ENCODE measurements at places on chromosomes 13 and 19. TPM values are rescaled to one million over a fixed set of nuclear protein-coding genes. Genes with fewer than 3 reads are reported as not detected.

Gene GPR18
- polyA plus RNA-seq, result 0.23 TPM

Gene VSTM2B
- polyA plus RNA-seq, result not detected

Gene NLRP4
- polyA plus RNA-seq, result not detected

Gene ECSIT
- 41.8 TPM for polyA plus RNA-seq

Gene MYO1F
- polyA plus RNA-seq, result 12.0 TPM

Gene PSG1
- 0.07 TPM for polyA plus RNA-seq

Gene NOVA2
- 3.6 TPM for polyA plus RNA-seq

Gene SHD
- 1.3 TPM for polyA plus RNA-seq

Gene TMEM145
- polyA plus RNA-seq, result 1.1 TPM

Gene COL4A1
- polyA plus RNA-seq, result 569 TPM

Gene SOX21
- 0.29 TPM for polyA plus RNA-seq

Gene STARD13
- polyA plus RNA-seq, result 26.8 TPM

Gene MEIOSIN
- polyA plus RNA-seq, result not detected

Gene MISP3
- 8.7 TPM for polyA plus RNA-seq

Gene RNF113B
- 0.06 TPM for polyA plus RNA-seq

Gene IFNL1
- not detected for polyA plus RNA-seq

Gene CLASRP
- 76.2 TPM for polyA plus RNA-seq

Gene POLR2I
- polyA plus RNA-seq, result 61.7 TPM

Gene TYROBP
- 9.7 TPM for polyA plus RNA-seq

Gene FAM216B
- 0.03 TPM for polyA plus RNA-seq

Gene IL12RB1
- 0.24 TPM for polyA plus RNA-seq

Gene TSHZ3
- 12.5 TPM for polyA plus RNA-seq

Gene EHD2
- 42.0 TPM for polyA plus RNA-seq

Gene FAM83E
- 1.9 TPM for polyA plus RNA-seq

Gene PRKCG
- 0.75 TPM for polyA plus RNA-seq

Gene SPRED3
- 1.4 TPM for polyA plus RNA-seq

Gene GAPDHS
- not detected for polyA plus RNA-seq

Gene HOMER3
- polyA plus RNA-seq, result 72.1 TPM

Gene SLC27A1
- polyA plus RNA-seq, result 14.0 TPM

Gene ZNF729
- polyA plus RNA-seq, result 0.20 TPM

Gene SAFB
- 152 TPM for polyA plus RNA-seq

Gene SWSAP1
- polyA plus RNA-seq, result 4.1 TPM

Gene PRSS57
- polyA plus RNA-seq, result 0.51 TPM

Gene MAN2B1
- 31.3 TPM for polyA plus RNA-seq

Gene ZNF649
- polyA plus RNA-seq, result 29.8 TPM

Gene GDF15
- polyA plus RNA-seq, result 6.0 TPM

Gene COLGALT1
- polyA plus RNA-seq, result 52.1 TPM

Gene ACP7
- 0.67 TPM for polyA plus RNA-seq

Gene CCL25
- 0.33 TPM for polyA plus RNA-seq

Gene ZNF813
- polyA plus RNA-seq, result 5.7 TPM

Gene SYDE1
- 25.3 TPM for polyA plus RNA-seq

Gene SLAIN1
- 19.5 TPM for polyA plus RNA-seq

Gene PABPC3
- polyA plus RNA-seq, result 0.83 TPM

Gene RBM42
- 84.2 TPM for polyA plus RNA-seq

Gene BICRA
- polyA plus RNA-seq, result 14.1 TPM

Gene EXOC3L2
- 11.0 TPM for polyA plus RNA-seq

Gene MIA
- polyA plus RNA-seq, result 5.0 TPM

Gene PCDH9
- 14.1 TPM for polyA plus RNA-seq

Gene HS6ST3
- polyA plus RNA-seq, result 2.5 TPM

Measured in renal pelvis (tissue), 12 donors.